GM12865 (cell line): ENCODE measurements at places on chromosomes 6 and 20.
A peak's percentile ranks its signal among the peaks of the same experiment; 100 is the strongest.

DNA sequence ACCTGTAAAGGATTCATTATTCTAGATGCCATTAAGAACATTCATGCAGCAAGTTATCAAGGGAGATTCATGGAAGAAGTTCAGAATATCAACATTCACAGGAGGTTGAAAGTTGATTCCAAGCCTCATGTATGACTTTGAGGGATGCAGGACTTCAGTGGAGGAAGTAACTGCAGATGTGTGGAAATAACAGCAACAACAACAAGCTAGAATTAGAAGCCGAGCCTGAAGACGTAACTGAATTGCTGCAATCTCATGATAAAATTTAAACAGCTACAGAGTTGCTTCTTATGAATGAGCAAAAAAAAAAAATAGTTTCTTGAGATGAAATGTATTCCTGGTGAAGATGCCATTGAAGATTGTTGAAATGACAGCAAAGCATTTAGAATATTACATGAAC is 73.3 kb upstream of the NXT1 start:
- no peak for DNase-seq

DNA sequence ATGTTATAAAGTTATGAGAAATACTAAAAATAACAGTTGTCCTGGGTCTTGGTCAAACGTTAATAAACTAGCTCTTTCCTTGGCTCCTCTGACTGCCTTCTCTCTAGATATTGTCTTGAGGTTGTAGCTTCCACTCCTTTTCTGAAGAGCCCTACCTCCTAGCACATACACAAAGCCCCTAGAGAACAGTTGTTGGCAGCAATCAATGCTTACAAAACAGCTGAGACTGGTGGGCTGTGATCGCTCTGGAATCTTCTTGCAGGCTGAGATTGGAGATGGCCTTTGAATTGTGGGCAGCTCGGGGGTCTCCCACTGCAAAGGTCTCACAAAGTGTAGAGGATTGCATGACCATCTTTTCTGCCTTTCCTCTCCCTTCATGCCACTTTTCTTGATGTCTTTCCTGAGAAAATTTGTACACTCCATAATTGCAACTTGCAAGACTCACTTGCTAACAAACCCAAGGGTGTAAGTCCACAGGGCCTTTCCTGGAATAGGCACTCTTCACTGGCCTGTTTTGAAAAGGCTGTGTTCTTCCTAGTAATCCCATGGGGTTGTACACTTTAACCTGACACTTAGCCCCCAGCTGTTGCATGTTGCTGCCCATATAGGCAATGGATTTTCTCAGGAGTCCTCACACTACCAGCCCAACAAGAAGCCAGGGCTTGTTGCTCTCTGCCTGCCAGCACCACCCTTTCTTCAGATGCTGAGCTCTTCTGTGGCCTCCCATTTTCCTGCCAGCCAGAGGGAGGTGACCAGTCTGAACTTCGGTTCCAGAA is 99.9 kb downstream of the TCP11 start:
- DNase-seq = no peak

DNA sequence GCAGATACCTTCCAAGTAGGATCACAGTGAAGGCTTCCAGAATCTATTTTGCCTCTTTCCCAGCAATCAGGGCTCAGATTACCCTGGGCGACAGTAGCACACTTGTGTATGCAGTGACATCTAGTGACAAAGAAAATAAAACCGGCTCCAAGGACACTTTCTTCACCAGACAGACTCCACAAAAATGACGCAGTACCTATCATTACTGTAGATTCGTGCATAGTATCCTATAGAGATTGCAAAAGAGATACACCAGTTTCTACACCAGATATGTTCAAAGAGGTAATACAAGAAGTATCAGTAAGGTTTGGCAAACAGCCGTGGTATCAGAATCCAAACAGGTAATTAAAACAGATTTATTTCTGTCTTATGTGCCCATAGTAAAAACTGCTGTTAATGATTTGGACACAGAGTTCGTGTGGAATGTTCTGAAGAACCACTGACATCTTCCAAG is 600.4 kb upstream of the JAG1 start:
- peak; percentile 58 for DNase-seq

DNA sequence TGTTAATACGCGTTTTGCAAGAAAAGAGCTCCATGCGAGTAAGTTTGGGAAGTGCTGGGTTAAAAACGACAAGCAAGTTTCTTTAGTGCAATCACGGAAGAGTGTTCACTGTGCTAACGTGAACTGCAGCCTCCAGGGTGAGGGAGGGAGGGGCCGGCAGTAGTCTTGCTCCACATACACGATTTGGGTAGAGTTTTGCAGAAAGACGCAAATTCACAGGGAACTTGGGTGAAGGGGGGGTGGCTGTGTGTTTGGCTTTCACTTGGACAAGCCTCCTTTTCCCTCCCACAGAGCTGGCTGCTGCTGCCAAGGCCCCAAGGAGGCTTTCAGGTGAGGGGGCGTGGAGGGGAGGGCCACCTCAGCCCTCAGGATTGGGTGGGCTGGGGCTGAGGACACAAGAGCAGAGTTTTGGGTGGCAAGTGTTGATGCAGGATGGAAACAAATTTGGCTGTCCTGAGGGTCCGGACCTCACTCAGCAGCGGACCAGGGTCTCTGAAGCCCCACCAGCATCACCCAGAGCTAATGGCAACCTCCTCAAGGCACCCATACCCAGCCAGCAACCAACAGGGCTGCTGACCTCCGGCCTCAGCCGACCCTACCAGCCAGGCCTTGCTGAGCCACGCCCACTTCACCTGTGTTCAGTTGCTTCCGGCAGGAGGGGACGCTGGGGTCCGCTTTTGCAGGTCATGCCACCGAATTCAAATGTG is 204.5 kb downstream of the ERMARD start:
- no peak for DNase-seq

DNA sequence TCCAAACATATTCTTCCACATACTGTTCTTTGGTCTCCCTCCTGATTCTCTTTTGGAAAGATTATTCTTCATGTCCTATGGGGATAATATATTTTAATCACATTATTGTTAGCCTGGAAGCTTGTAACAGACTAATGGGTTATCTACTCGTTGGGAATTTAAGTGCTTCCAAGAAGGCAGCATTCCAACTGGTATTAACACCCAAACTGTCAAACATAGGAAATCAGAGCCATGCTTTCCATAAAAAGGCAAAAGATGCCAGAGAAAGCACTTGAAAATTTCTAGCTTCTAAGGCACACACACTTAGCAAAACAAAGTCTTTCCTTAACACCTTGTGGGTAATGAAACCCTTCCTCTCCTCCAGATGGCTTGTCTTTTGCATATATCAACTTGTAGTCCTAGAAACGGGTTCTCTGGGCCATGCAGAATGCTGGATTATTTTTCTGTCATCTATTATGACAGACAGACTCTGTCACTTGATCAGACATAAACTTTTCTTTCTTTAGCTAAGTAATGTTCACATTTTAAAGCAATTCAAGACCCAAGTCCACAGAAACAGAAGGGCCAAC is 41.5 kb downstream of the B4GALT5 start:
- DNase-seq = peak; percentile 39

GRCh38 chr20:32810941-32811340 is 8.8 kb upstream of the MAPRE1 start:
- DNase-seq = no peak

- no peak for DNase-seq
Observed at GRCh38 chr6:34692280-34692679, 4.3 kb downstream of the ILRUN start.

- no peak for DNase-seq
Observed at GRCh38 chr20:59195316-59195993, 31.8 kb downstream of the ZNF831 start.

DNA sequence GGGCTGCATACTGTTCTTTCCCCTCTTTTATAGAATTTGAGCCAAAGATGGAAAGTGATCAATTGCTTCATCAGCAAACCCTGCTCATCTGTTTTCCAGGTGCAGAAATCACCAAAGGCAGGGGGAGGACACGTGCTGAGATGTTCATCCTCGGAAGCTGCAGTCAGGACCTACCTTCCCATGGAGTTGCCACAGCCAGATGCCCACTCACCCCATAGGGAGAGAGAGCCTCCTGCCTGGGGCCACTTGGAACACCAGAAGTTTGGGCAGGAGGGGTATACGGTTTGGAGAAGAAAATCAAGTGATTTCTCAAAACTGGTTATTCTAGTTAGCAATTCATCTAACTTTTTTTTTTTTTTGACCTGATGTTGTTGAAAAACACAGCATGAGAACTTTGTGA is 5.3 kb upstream of the CST7 start:
- DNase-seq = no peak

GRCh38 chr6:18510644-18511033 is 123.5 kb downstream of the RNF144B start:
- no peak for DNase-seq

DNA sequence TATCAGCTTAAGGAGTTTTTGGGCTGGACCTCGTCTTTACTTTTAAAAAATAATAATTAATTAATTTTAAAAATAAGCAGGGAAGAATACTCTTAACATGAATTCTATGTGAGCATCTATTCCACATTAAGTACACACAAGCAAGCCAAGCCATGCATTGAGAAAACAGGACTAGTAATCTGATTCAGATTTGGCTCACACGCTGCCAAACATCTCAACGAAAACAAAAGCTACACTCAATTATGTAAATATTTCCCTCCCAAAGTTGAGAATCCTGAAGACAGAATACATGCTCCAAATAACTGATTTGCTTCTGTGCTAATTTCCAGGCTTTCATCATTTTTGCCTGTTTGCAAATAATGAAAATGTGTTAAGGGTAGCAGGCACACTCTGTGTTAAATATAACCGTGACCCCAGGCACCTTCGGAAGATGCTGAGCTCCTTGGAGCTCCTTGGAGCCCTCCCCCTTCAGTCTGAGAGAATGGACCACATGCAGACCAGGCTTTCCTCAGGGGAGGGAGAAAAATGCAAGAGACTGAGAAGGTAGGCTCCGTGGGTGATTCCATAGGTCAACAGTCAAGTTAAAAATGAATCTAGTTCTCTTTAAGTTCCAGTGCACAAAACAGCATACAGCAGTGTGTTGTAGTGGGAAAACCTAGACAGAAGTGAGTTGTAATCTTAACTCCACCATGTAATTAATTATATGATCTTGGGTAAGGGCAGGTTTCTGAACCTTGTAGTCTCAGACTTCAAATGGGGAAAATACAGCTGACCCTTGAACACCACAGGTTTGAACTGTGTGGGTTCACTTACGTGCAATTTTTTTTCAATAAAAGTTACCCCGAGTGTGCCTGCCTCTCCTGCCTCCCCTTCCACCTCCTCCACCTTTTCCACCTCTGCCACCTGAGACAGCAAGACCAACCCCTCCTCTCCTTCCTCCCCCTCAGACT is 161.3 kb upstream of the RREB1 start:
- no peak for DNase-seq

DNA sequence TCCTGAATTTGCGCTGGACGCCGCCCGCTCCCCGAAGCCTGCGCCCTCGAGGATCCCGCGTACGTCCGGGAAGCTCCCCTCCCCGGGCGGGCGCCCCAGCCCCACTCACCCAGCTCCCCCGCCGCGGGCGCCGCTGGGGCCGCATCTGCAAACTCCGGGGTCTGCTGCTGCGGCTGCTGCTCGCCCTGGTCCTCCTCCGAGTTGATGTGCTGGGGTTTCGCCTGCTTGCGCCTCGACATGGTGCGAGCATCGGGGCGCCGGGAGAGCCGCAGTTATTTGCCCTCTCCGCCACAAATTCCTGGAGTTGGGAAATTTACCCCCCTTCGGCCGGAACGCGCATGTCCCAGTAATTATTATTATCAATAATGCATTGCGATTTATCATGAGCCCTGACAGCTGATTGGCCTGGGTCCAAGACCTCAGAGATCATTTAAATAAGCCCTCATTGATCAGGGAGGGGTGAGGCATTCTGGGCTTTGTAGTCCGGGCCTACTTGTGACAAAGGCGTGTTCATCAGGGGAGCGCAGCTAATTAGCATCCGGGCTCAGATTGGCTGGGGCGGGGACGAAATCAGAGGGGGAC is at the start of gene SALL4:
TSS of gene SALL4 (minus strand) at position 352 of the 582 bp plus-strand sequence. CDS start at position 239, 113 bp downstream.
- no peak for DNase-seq

DNA sequence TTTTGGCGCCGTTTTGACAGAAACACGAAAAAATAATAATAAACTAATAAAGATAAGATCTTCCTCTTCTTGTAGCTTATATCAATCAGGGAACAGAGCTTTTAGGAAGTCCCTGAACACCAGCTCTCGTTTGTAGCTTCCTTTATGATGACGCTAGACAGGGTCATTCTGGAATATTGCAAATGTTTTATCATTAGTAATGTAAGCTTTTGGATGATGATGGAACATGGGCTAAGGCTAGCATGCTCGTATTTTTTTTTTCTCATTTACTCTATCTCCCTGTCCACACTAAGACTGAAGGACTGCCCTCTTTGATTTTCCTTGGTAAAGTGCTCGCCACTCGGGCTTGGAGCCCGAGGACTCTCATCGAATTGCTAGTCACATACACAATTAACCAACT is 22.1 kb upstream of the POM121L2 start:
- DNase-seq = no peak

DNA sequence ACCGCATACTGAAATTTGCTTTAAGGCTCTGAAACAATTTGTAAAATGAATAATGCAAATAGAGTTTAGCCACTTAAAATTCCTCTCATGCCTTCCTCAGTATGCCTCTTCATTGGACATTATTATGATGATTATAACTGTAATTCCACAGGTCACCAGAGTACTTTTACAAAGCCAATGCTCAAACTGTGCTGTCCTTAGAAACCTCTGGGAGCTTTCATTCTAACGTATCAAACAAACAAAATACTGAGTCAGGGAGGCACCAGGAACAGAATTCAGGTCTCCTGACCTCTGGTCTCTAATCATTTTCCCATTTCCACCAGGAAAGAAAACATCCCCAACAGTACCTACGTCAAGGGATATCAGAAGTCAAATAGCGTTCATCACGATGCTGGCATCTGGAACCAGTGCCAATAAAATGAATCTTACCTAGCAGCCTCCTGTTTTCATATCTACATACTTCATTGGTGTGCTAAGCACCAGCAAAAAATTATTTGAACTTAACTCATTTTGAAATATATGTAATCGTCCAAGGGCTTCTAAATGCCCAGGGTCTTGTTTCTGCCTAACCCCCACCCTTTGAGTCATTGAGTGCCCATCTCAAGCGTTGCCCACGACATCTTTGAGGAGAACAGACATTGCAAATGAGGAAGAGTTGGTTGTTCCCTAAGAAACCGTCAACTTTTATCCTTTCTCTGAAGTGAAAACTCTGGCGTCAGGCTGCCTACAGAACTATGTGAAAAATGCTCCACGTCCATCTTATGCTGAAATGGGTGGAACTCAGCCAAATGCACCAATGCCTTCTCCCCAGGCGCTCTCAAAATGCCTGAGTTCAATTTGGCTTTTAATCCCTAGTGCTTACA is 37.9 kb downstream of the NEDD9 start:
- DNase-seq = no peak

GRCh38 chr6:1604158-1605003 is 5.3 kb upstream of the FOXC1 start:
- peak; percentile 66 for DNase-seq

GRCh38 chr6:135811644-135812526 is 39.6 kb upstream of the PDE7B start:
- DNase-seq = no peak

DNA sequence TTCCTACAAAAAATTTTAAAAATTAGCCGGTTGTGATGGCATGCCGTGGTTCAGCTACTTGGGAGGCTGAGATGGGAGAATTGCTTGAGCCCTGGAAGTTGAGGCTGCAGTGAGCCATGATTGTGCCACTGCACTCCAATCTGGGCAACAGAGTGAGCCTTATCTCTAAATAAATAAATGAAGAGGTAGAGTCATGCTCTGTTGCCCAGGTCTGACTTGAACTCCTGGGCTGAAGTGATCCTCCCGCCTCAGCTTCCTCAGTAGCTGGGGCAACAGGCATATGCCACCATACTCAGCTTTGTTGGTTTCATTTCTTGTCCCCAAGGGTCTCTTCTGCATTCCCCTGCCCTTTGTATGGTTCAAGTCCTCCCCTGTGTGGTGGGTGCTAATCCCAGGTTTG is 17.0 kb downstream of the HSPA1B start:
- DNase-seq = no peak
